ENCODE measurements at places on chromosomes 5 and 9. TPM values are rescaled to one million over a fixed set of nuclear protein-coding genes. Genes with fewer than 3 reads are reported as not detected.

TERT gene
- 0.14 TPM for total RNA-seq

TSSK1B gene
- not detected for total RNA-seq

GIN1 gene
- total RNA-seq: 14.6 TPM

C9 gene
- not detected for total RNA-seq

TMEM174 gene
- total RNA-seq: not detected

CDC20B gene
- total RNA-seq: not detected

GABRP gene
- total RNA-seq: not detected

GRCh38 chr5:31107091-31107518, 86.4 kb upstream of the CDH6 start:
- DNase-seq: no peak

DNA sequence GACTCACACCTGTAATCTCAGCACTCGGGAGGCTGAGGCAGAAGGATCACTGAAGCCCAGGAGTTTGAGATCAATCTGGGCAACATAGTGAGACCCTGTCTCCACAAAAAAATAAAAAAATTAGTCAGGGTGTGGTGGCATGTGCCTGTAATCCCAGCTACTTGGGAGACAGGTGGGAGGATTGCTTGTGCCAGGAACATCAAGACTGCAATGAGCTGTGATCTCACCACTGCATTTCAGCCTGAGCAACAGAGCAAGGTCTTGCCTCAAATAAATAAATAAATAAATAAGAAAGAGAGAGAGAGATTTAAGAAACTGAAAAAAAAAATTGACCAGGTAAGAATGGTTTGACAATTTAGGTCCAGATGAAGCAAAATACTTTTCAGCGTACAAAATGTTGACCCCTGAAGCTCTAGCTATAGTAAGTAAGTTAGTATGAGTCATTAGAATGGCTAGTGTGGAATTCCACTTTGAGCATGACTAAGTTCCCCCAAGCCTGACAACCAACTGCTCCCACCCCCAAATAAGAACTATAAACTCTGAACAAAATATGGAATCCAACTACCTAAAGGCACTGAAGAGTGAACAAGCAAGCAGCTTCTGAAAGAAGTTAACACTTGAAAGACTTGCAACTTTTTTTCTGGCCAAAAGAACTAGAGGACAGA, 217.8 kb upstream of the TLE4 start:
- no peak for DNase-seq

GRCh38 chr9:82148901-82149461, 160.4 kb downstream of the SPATA31D1 start:
- no peak for DNase-seq

- no peak for DNase-seq
Measured at GRCh38 chr5:4804691-4805360, 335.3 kb upstream of the ADAMTS16 start.

- DNase-seq: no peak
Measured at GRCh38 chr5:73783828-73784227, 157.8 kb downstream of the ARHGEF28 start.

- no peak for DNase-seq
Measured at GRCh38 chr9:113941526-113941925, 65.4 kb downstream of the ZNF618 start.

DNA sequence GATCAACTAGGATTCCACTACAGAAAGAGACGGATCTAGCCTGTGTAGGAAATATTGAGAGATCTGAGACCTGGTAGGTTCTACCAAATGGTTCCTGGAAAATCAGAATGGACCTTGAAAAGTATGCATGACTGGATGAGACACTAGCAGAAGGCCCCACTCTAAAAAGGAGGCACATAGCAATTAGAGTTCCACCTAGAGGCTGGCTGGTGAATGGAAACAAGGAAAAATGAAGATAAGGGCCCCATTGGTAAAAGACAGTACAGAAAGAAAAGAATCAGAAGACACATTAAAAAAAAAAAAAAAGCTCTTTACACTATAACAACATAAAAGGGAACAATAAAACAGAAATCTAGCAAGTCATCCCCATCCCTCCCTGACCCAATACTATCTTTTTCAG, 518.5 kb downstream of the NR2F1-AS1 start:
- no peak for DNase-seq

- no peak for DNase-seq
Measured at GRCh38 chr5:153159616-153160015, 330.9 kb upstream of the GRIA1 start.

Measured in naive thymus-derived CD8-positive, alpha-beta T cell (primary cell).